Ascending aorta (tissue), 2 donors: ENCODE measurements at places on chromosomes 6 and 20. TPM values are rescaled to one million over a fixed set of nuclear protein-coding genes. Genes with fewer than 3 reads are reported as not detected.

The SERPINB1 gene
- 14.0 TPM for total RNA-seq

The OR2J3 gene
- total RNA-seq: not detected

The NRN1 gene
- total RNA-seq: 40.8 TPM

The MUC21 gene
- total RNA-seq: not detected

The NKAPL gene
- not detected for total RNA-seq

The TUBB2A gene
- 121 TPM for total RNA-seq

The CFAP61 gene
- total RNA-seq: not detected

The ZNF76 gene
- 55.7 TPM for total RNA-seq

The PSORS1C2 gene
- total RNA-seq: 5.2 TPM

The MYLK4 gene
- not detected for total RNA-seq

- no peaks in the 10 kb centered on the region for H3K27me3 ChIP-seq
- no peak overlapping the region for H3K4me3 ChIP-seq
- H3K36me3 ChIP-seq: no peaks in the 10 kb centered on the region
- DNase-seq: no peak
These were observed 23.3 kb upstream of the ARHGAP18 start for GRCh38 chr6:129733290-129733689.

- no peak overlapping the region for H3K27ac ChIP-seq
- no peak for DNase-seq
- H3K4me1 ChIP-seq: no peaks in the 10 kb centered on the region
- H3K36me3 ChIP-seq: no peaks in the 10 kb centered on the region
- no peak overlapping the region for H3K4me3 ChIP-seq
These were observed 185.1 kb downstream of the PDE7B start for GRCh38 chr6:136036601-136037000.

GRCh38 chr6:32922083-32922482, 18.7 kb downstream of the HLA-DMB start:
- no peaks in the 10 kb centered on the region for H3K4me1 ChIP-seq
- DNase-seq: no peak
- H3K36me3 ChIP-seq: no peaks in the 10 kb centered on the region
- no peak overlapping the region for H3K4me3 ChIP-seq
- H3K27me3 ChIP-seq: no peaks in the 10 kb centered on the region

- no peaks in the 10 kb centered on the region for H3K27me3 ChIP-seq
- H3K27ac ChIP-seq: no peak overlapping the region
- H3K4me3 ChIP-seq: no peak overlapping the region
- no peak for DNase-seq
- H3K4me1 ChIP-seq: no peaks in the 10 kb centered on the region
- no peaks in the 10 kb centered on the region for H3K36me3 ChIP-seq
These were observed 256.5 kb downstream of the TRDN start for GRCh38 chr6:123380257-123380656.

- H3K4me3 ChIP-seq: peak overlapping the region; percentile 72
- no peaks in the 10 kb centered on the region for H3K27me3 ChIP-seq
- no peaks in the 10 kb centered on the region for H3K36me3 ChIP-seq
- DNase-seq: no peak
These were observed 1.3 kb downstream of the PHACTR2 start for GRCh38 chr6:143679041-143679440.

DNA sequence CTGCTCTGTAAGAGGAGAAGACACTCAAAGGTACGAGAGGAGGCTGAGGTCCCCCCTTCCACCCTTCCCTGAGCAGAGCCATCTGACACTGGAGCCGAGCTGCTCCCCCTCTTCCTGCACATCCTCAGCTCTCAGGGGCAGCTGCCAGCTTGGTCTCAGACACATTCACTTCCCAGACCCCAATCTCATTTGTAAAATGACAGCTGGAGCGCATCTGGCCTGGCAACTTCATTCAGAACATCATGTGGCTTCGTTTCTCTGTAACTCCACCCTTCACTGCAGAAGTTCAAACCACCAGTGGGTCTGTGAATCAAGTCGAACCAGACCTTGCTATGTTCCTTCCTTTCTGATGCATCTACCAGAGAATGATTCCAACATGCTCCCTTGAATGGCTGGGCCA, 145.6 kb upstream of the CDH4 start:
- no peaks in the 10 kb centered on the region for H3K36me3 ChIP-seq
- H3K4me3 ChIP-seq: no peak overlapping the region
- no peaks in the 10 kb centered on the region for H3K4me1 ChIP-seq
- DNase-seq: no peak

DNA sequence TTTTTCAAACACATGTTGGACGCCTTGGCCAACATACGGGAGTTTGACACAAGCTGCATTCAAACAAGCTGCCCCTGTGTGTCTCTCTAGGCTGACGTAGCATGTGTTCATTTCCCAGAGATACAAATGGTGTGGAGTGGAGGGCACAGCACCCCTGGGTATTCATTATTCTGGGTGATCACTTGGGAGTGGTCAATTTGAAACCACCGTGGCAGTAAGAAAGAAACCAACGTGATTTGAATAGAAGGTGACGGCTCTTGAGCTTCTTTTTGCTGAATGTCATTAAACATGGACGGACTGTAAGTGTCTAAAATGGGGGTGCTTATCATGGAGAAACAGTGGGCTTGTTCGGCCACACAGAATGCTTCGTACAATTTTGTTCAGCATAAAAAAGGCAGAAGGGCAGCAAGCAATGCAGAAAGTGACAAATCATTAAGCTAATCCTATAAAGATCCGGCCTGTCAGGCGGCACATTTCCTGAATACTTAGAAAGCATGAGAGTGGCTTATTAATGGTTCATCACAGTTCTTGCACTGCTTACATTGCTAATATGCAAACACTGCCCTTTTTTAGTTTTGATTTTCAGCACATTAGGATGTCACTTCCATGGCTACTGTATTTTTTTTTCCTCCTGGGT, 1261.9 kb upstream of the CITED2 start:
- H3K4me1 ChIP-seq: no peaks in the 10 kb centered on the region
- no peak overlapping the region for H3K4me3 ChIP-seq
- no peak overlapping the region for H3K27ac ChIP-seq
- no peak for DNase-seq
- no peaks in the 10 kb centered on the region for H3K36me3 ChIP-seq

DNA sequence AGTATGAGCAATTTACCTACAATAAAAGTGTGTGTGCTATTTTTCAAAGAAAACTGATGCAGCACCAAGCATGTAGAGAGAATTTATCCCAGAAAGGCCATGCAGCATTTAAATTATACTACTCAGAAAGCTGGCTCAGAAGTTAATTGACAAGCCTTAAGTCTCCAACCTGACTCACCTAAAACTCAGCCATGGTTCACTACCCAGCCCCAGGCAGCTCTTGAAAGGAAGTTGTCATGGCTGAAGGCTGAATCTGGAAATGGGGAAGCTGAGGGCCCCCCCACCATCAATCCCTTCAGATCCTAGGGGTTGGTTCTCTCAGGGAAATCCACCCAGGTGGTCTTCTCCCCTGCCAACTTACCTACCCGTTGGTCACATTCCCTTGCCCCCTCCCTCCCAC, 19.7 kb downstream of the PPIL6 start:
- no peak for DNase-seq
- no peaks in the 10 kb centered on the region for H3K27me3 ChIP-seq
- no peak overlapping the region for H3K4me3 ChIP-seq
- H3K36me3 ChIP-seq: no peaks in the 10 kb centered on the region
- H3K27ac ChIP-seq: no peak overlapping the region

GRCh38 chr20:4018023-4018748, 2.8 kb upstream of the RNF24 start:
- H3K36me3 ChIP-seq: no peaks in the 10 kb centered on the region
- H3K27ac ChIP-seq: no peak overlapping the region
- no peak overlapping the region for H3K4me3 ChIP-seq
- no peaks in the 10 kb centered on the region for H3K27me3 ChIP-seq

DNA sequence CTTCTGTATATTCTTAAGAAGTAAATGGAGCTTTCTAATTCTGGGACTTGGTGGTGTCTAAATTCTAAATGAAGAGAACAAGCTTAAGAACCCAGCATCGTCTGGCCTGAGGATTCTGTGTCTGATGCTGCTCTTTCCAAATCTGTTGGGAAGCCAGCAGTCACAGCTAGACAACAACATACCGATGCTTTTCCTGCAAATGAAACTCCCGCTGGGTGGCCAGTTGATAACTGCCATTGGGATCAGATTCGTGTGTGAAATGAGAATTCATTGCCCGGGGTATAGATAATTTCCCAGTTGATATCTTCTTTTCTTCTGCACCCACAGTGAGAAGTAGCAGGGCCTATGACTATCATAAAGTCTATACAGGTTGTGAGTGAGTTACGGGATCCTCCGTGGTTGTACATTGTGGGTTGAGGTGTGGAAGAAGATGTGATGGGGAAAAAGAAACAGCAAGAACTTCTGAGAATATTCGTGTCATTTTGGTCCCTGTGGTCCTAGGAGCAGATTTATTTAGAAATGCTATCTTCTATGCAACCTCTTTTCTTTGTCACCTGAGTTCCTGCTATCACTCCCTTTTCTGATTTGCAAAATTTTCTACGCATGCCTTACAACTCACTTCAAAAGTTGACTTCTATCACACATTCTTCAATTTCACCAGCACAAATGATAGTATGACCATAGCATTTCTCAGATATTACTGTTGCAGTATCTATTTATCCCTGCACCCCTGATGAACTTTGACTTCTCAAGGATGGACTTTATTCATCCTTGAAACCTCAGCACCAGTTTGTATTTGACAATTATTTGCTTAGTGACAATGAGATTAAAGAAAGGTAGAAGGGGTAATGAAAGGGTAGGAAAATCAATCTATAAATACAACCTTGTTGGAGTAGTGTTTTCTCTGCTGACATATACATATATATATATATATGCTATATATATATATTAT, 10.4 kb downstream of the NOX3 start:
- DNase-seq: no peak
- no peaks in the 10 kb centered on the region for H3K4me1 ChIP-seq
- H3K36me3 ChIP-seq: no peaks in the 10 kb centered on the region
- no peak overlapping the region for H3K27ac ChIP-seq
- H3K27me3 ChIP-seq: no peaks in the 10 kb centered on the region

- DNase-seq: peak; percentile 73
- peak overlapping the region; percentile 56 for H3K27ac ChIP-seq
- no peaks in the 10 kb centered on the region for H3K36me3 ChIP-seq
- peaks cover 2% of the 10 kb centered on the region for H3K4me1 ChIP-seq
These were observed 72.3 kb upstream of the DST start for GRCh38 chr6:56714982-56715456.

DNA sequence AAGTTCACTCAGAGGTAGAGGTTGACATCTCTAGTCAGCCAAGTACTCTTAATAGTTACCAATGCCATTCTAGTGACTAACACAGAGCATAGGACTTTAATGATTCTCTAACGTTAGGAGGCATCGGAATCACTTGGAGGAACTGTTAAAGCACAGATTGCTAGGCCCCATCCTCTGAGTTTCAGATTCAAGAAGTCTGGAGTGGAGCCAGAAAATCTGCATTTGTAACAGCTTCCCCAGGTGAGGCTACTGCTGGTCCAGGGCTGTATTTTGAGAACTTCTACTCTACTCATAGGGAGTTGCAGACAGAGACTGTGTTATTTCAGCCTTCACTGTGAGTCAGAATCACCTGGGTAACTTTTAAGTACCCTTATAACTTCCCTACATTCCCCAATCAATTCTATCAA, 5.7 kb downstream of the LMBRD1 start:
- no peaks in the 10 kb centered on the region for H3K4me1 ChIP-seq
- H3K27ac ChIP-seq: peak overlapping the region; percentile 41
- DNase-seq: no peak
- no peaks in the 10 kb centered on the region for H3K27me3 ChIP-seq
- no peak overlapping the region for H3K4me3 ChIP-seq
- no peaks in the 10 kb centered on the region for H3K36me3 ChIP-seq

GRCh38 chr6:2861060-2861821, 19.6 kb upstream of the SERPINB1 start:
- no peak overlapping the region for H3K27ac ChIP-seq
- no peak for DNase-seq
- no peaks in the 10 kb centered on the region for H3K36me3 ChIP-seq
- H3K27me3 ChIP-seq: no peaks in the 10 kb centered on the region

- no peaks in the 10 kb centered on the region for H3K27me3 ChIP-seq
- H3K4me3 ChIP-seq: no peak overlapping the region
- no peak for DNase-seq
- H3K27ac ChIP-seq: no peak overlapping the region
- no peaks in the 10 kb centered on the region for H3K4me1 ChIP-seq
These were observed 468.4 kb downstream of the PHF3 start for GRCh38 chr6:64104051-64104450.

DNA sequence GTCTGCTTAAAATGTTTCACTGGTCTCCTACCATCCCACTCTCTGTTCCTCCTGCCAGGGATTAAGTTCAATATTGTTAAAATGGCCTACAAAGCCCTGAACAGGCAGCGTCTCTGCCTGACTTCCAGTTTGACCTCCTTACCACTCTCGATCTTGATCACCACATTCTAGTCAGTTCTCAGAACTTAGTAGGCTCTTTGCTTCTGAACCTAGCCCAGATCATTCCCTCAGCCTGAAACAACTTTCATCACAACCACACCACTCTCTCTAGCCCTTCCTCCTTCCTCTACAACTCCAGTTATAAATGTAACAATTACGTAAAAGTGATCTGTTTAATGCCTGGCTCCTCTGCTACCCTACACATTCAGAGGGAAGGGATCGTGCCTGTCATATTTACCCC, 53.3 kb downstream of the ATG5 start:
- no peaks in the 10 kb centered on the region for H3K27me3 ChIP-seq
- H3K4me3 ChIP-seq: no peak overlapping the region
- H3K27ac ChIP-seq: no peak overlapping the region
- H3K4me1 ChIP-seq: no peaks in the 10 kb centered on the region
- no peak for DNase-seq

DNA sequence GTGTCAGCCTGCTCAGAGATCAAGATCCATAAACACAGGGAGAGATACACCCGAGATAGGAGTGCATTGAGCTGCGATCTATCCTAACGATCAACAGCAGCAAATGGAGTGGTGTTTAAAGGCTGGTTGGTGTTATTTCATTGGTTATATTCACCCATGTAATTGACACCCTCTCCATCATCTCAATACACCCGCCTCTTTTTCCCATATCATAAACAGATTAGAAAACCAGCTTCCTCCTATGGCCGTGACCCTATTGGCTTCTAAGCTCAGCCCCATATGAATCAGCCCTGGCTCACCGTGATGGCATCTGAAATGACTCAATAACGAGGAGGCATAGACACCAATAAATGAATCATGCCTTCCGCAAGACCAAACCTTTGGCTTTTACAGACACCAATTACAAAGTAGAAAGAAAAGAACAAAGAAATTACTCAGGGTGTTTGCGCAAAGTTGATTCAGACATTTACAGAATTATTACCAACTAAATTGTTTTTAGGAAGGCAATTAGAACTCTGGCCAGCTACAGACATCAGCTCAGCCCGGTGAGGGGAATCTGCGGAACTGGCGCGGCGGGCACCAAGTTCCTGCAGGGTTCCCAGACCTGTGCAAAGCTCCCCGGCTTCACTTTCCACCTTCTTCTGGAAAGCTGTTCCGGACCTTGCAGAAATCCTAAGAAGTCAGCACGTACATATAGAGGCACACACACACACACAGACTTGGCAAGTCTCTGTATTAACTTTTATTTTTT, 11.5 kb downstream of the PMEPA1 start:
- peaks cover 5% of the 10 kb centered on the region for H3K36me3 ChIP-seq
- no peak for DNase-seq
- H3K4me1 ChIP-seq: peaks cover 25% of the 10 kb centered on the region
- H3K27me3 ChIP-seq: no peaks in the 10 kb centered on the region
- H3K27ac ChIP-seq: peak overlapping the region; percentile 19
- H3K4me3 ChIP-seq: no peak overlapping the region

GRCh38 chr6:3755637-3756545, 4.4 kb upstream of the PXDC1 start:
- no peaks in the 10 kb centered on the region for H3K27me3 ChIP-seq
- H3K27ac ChIP-seq: peak overlapping the region; percentile 84
- H3K4me1 ChIP-seq: peaks cover 16% of the 10 kb centered on the region
- peaks cover 4% of the 10 kb centered on the region for H3K36me3 ChIP-seq
- no peak overlapping the region for H3K4me3 ChIP-seq
- DNase-seq: peak; percentile 7

GRCh38 chr20:44584162-44584561, 1.8 kb downstream of the PKIG start:
- peaks cover 25% of the 10 kb centered on the region for H3K4me1 ChIP-seq
- DNase-seq: no peak
- H3K36me3 ChIP-seq: no peaks in the 10 kb centered on the region
- no peaks in the 10 kb centered on the region for H3K27me3 ChIP-seq
